ENCODE measurements at places on chromosomes 1 and 21.

DNA sequence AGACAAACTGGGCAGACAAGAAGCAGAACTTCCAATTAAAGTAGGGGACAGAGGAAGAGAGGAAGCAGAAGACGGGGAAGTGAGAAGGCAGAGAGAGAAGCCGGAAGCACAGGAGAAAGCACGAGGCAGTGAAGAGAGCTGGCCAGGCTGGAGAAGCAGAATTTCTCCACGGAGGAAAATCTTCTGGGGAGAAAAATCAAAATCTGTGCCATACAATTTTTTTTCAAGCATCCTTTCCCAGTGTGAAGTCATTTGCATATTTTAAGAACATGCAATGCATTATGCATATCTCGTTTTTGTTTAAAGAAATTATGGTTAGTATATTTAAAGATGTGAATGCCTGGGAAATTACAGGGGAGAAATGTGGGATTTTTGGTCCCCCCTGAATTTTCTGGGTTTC, 7.3 kb upstream of the CAMK2N1 start:
- no peak for DNase-seq

- DNase-seq: no peak
Measured at GRCh38 chr1:204435381-204435831, 23.8 kb upstream of the PPP1R15B start.

DNA sequence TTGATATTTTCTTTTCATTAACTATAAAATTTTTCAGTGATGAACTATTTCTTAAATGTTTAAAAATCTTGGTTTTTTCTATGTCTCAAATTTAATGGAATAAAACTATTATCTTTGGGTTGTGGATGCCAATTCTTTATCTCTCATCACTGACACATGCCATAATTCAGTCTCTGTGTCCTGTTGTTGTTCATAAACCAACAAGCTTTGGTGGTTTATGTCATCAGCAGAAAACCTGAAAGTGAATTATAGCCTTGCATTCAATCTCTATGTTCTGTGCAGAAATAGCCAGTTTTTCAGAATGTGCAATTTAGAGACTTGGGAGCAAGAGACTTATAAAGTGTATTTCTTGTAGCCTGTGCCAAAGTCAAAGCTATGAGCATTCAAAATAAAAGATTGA, 462.6 kb upstream of the ADGRL4 start:
- no peak for DNase-seq

- no peak for DNase-seq
Measured at GRCh38 chr1:201226859-201227488, 36.4 kb downstream of the IGFN1 start.

DNA sequence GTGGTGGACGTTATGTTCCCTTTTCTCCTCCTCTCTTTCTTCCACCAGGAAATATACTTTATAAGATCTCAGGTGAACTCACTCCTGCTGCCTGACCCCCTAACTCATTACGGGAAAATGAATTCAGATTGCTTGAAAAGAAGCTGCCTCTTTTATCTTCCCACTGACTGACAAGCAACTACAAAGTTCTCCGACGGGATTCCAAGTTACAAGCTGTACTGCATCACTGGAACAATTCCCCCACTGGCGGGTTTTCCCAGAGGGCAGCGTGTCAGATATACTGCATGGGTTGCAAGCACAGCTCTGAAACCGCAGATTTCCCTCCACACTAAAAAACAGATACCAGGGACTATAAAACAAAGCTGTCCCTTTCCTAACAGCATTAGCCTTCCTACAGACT, 390.6 kb downstream of the KCTD3 start:
- no peak for DNase-seq

GRCh38 chr1:230307213-230307612, 118.9 kb downstream of the PGBD5 start:
- no peak for DNase-seq

DNA sequence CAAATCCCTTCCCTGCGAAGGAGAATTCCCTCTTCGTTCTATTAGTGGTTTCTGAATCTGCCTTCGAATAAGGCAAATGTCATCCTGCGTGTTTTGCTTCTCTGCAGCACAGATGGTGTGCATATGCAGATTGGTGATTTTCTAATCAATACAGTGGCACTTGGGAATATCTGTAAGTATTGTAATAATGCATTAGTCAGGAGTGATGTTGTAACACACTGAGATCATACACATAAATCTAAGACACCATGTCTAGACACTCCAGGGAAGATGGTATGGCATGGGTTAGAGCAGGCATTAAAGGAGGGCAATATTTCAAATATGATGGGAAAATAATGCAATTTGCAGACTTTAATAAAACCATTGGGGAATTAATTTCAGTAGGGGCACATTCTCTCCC, 513.2 kb upstream of the PTBP2 start:
- no peak for DNase-seq

Measured in cerebellar cortex (tissue), 1 donor.